Esophagus muscularis mucosa (tissue), 4 donors: ENCODE measurements at places on chromosomes 2 and 18. TPM values are rescaled to one million over a fixed set of nuclear protein-coding genes. Genes with fewer than 3 reads are reported as not detected.

DNA sequence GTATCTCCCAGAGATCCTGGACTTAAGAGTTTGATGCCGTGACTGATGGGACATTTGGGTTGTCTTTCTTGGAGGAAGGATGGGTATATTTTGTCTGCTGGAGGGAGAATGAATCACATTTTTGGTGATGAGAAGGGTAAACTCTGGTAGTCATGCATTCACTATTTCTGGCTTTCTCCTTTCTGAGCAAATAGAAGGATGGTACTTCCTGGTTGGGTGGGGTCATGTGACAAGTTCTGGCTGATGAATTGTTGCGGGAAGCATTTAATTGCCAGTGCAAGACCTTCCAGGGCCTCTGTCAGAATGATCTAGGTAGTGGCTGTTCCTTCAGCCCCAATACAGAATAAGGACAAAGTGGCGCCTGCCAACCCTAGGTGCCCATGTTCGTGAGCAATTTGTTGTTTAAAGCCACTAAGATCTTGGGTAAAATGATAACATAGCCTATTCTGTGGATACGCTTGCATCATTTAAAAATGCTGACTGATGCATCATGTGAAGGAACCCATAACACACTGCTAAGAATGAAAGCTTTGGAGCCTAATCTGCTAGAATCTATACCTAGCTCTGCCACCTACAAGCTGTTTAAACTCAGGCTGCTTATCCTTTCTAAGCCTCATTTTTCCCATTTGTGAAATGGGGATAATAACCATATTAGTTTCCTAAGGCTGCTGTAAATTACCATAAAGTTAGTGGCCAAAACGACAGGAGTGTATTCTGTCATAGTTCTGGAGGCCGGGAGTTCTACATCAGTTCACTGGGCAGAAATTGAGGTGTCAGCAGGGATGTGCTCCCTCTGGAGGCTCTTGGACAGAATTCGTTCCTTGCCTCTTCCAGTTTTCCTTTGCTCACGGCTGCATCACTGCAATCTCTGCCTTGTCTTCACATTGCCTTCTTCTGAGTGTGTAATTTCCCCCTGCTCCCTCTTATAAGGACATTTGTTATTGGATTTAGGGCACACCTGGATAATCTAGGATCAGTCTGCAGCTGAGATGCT, 281.3 kb downstream of the AGPS start:
- no peak for DNase-seq

DNA sequence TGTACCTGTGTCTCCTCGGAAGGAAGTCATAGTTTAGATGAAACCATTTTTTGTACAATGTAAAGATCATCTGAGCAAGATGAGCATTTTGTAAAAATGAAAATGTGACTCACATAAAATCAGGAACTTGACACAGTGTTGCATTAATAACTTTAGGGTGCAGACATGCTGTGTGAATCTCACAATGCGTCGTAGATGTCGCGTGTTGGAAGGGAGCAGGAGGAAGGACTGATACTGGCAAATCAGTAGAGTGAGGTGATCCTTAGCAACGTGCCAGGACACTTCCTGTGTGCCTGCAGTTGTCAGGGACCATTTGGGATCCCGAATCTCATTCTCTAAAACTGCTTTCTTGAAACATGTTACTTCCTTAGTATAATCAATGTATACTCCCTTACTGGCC, 103.1 kb downstream of the SH3BP4 start:
- DNase-seq = no peak

GRCh38 chr18:45379903-45380302, 235.4 kb upstream of the SLC14A2 start:
- no peak for DNase-seq

GRCh38 chr2:71064754-71065621, 3.5 kb upstream of the NAGK start:
- DNase-seq = no peak

DNA sequence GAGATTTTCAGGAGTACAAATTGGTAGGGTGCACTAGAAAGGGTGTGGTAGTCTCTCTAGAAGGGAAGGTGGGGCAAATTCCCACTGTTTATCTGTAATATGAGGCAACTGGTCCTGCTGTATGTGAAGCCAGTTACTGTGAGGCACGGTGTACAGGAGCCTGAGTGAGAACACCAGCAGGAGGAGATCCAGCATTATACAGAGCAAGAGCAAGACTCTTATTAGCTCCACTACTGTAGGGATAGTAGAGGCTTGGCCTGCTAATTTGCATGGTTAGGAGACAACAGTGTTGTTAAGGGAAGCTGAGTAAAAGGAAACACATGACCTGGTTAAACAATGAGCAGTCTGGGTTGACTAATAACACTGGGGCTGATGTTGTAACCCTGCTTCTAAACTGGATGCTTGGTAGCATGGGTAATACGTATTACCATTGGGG, 76.3 kb upstream of the WDSUB1 start:
- DNase-seq = no peak

DNA sequence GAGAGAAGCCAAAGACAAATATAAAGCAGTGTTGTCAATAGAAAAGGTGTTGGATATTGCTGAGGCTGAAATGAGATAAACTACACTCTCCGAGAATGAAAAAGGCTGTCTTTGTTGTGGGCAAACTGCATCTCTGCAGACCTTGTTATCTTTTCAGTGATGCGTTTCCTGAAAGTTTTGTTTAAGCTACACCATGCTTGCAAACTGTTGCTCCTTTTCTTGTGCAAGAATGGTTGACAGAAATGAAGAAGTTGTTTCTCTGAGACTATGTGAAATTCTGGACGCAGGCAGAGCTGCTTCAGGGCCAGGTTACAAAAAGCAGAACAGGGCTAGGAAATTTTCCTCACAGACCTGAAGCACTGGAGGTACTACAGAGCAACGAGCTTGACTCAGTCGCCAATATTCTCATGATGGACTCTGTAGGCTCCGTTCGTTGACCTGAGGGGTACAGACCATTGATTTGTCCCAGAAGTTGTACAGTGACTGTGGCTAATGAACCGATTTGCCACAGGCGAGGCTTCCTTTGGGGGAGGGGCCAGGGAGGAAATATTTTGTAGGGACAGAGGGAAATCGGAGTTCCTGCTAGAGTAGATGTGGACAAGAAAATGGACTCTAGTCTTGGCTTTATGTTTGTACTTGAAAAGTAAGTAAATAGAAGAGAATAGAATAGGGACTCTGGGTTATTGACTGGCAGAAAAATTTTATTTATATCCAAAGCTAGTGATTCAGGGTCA, 3.5 kb upstream of the ATL2 start:
- DNase-seq = no peak

DNA sequence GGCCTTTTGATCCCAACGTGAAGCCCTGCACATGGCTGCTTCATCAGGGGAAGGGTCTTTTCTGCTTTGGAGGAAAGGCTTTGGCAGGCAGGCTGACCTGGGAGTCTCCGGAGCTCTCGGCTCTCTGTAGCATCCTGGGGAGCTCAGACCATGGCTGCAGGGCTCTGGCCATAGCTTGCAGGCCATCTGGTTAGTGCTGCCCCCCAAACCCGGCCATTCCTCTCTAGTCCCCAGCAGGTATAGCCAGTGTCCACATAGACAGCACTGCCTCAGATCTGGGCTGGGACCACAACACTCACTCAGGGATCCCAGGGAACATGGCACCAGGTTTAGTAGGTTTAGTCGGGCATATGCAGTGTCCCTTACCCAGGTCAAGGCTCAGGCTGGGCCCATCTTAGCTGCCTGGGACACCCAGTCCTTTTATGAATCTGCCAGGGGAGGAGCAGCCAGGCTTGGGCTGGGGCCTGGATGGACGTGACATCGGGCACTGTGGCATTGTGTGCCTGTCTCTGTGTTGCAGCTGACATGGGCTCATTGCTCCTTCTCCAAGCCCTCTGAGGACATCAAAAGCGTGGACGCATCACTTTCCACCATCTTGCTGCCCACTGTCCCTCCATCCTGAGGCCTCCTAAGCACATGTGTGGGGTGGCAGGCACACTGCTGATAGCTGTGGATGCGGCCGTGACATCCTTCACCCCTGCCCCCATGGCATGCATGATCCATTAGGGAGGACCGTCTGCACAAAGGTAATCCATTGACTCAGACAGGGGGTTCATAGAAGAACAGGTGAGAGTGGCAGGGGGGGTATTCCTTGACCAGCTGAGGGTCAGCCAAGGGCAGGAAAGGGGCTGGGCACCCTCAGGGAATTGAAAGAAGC, 19.2 kb upstream of the GPR35 start:
- DNase-seq = no peak

- DNase-seq = no peak
Measured at GRCh38 chr18:76991021-76991688, 141.4 kb downstream of the MBP start.

- no peak for DNase-seq
Measured at GRCh38 chr2:205725059-205725458, 42.8 kb downstream of the NRP2 start.

STPG4 gene
- total RNA-seq = not detected

SERPINB4 gene
- total RNA-seq = not detected

OBSL1 gene
- total RNA-seq = 123 TPM

HOXD8 gene
- total RNA-seq = 4.6 TPM
